ENCODE measurements at places on chromosomes 13 and 19.

DNA sequence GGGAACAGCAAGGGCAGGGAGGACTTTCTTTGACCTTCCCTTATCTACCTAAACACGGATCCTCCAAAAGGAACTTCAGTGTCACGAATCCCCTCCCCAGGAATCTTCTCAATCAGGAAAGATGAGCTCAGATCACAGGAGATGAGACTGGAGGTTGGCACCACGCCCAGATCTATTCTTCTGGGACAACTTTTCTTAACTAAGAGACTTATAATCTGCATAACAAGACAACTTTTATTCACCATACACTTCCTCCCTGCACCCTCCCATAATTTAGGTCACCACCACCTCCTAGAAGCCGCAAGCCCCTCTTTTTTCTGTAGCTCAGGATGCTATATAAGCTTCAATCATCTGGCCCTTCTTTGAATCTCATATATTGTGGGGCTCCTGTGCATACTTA is 19.2 kb upstream of the AKT2 start:
- no peak for DNase-seq

DNA sequence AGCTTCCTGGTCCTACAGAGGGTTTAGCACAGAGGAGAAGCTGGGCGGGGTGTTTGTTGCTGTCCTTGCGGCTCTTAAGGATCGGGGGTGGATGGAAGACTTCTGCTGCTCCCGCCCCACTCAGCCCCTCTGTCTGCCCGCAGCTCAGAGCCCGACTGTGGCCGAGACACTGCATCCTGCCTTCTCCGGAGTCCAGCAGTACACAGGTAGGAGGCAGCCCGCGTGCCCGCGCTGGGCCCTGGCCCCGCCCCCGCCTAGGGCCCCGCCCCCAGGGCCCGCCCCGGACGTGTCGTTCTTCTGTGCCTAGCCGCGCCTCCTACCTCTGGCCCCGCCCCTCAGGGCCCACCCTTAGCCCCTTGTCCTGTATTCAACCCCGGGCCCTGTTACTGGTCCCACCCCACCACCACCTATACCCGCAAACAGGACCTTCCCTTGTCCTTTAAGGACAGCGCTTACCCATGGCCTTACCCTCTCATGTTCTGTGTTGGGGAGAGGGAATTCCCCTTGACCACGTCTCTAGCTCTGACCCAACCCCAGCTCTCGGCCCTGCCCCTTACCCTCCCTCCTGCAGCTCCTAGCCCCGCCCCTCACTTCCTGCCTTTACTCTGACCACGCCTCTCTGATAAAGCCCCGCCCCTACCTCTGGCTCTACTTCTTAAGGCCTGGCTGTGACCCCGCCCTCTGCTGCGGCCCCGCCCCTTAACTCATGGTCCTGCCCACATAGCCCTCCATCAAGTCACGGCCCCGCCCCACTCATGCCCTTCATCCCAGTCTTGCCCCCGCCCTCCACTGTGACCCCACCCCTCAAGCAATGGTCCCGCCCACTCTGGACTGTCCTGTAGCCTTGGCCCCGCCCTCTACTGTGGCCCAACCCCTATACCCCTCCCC is 60.5 kb downstream of the CELF5 start:
- DNase-seq: peak; percentile 99

- DNase-seq: no peak
These were observed 800.7 kb upstream of the SLITRK5 start for GRCh38 chr13:86870444-86870843.

GRCh38 chr19:56934438-56935090 is 94.0 kb upstream of the PEG3 start:
- DNase-seq: no peak

DNA sequence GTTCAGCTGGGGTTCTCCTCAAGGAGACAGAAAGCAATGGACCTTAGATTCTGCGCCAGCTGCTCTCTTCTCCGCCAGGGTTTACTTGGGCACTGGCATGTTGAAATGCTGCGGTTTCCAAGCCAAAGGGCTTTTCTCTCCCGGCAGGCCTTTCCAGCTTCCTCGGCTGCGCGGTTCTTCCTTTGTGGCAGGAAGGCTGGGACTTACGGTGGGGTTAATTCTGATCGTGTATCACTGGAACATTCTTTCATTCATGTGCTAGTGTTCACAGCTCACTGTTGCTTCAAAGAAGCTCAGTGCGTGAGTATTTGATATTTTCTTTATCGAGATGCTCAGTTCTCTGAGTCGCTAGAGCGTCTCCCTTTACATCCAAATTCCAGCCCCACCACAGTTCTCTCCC is 723.2 kb downstream of the UQCRFS1 start:
- DNase-seq: no peak

DNA sequence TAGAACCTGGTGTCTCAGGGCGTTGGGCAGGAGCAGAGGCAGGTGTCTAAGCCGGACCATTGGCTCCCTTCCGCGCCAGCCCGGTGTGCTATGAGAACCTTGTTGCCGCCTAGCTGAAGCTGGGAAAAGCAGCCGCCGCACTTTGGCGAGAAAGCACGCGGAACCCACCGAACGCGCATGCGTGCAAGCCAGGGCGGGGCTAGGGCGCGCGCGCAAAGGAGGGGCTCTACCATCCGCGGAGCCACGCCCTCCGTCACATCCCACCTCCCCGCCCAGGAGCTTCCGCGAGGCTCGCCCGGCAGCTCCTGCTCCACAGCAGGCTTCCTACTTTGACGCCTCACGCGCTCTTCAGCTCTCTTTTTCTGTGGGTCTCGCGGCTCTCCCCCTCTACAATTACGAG is 51.3 kb downstream of the WDR87 start:
- no peak for DNase-seq

DNA sequence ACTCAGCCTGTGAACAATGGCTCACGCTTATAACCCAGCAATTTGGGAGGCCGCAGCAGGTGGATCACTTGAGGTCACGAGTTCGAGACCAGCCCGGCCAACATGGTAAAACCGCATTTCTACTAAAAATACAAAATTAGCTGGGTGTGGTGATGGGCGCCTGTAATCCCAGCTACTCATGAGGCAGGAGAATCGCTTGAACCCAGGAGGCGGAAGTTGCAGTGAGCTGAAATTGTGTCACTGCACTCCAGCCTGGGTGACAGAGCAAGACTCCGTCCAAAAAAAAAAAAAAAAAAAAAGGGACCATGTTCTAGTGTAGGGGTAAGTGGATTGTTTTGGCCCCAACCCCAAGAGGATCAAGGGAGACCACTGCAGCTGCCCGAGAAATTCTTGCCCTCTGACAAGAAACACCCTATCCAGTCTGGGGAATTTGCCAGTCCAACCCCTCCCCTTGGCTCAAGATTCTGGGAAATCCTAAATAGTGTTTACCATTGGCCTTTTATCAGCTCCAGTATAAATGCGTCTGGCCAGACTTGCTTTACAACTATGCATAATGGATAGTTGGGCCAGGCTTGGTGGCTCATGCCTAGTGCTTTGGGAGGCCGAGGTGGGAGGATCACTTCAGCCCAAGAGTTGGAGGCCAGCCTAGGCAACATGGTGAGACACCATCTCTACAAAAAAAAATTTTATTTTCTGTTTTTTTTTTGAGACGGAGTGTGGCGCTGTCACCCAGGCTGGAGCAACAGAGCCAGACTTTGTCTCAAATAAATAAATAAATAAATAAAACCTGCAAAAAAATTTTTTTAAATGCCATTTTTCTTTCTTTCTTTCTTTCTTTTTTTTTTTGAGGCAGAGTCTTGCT is 5.1 kb upstream of the DHDH start:
- DNase-seq: no peak

DNA sequence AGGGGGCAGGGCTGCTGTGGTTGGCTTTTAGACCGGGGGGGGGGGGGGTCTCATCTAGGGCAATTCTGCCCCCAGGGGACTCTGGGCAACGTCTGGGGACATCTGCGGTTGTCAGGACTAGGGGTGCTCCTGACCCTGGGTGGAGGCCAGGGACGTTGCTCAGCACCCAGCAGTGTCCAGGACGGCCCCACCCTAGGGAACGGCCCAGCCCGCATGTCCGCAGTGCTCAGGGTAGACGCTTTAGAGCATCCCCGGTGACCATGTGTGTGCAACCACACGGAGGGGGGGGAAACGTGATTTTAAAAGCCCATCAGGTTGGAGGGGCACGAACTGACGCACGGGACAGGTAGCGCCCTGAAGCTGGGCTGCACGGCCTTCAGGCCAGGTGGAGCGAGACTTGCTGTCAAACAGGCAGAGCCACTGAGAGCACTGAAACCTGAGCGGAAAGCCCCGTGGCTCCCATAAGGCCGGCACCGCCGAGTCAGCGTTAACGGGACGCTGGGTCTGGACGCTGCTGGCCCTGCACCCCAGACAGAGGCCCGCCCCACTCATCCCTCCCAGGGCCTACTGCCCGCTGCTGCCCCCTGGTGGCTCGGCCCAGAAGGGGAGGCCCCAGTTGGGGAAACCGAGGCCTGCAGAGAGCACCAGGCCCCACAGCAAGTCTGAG is 8.3 kb downstream of the CACTIN start:
- peak; percentile 73 for DNase-seq

GRCh38 chr13:25766576-25766975 is 285.2 kb downstream of the SHISA2 start:
- DNase-seq: no peak

DNA sequence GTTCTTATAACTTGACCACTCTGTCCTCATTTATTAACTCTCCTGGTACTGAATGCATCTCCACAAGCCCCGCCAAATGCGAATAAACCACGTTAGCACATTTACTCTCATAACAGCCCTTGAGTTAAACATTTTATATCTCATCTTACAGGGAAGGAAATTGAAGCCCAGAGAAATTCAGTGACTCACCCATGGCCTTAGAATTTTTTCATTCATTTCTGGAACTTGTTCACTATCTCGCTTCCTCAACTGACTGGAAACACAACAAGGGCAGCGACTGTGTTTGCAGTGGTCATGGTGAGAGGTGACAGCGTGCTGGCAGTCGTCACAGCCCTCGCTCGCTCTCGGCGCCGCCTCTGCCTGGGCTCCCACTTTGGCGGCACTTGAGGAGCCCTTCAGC is 39.5 kb downstream of the SERP2 start:
- no peak for DNase-seq

- no peak for DNase-seq
These were observed 179.5 kb downstream of the GGACT start for GRCh38 chr13:100409132-100409531.

- no peak for DNase-seq
These were observed 13.6 kb downstream of the CCDC122 start for GRCh38 chr13:43865892-43866291.

- DNase-seq: peak; percentile 69
These were observed at the start of gene KIRREL2 for GRCh38 chr19:35856546-35857149. TSS of gene KIRREL2 (plus strand) at chr19:35856911. CDS start at chr19:35857120, 209 bp downstream.

DNA sequence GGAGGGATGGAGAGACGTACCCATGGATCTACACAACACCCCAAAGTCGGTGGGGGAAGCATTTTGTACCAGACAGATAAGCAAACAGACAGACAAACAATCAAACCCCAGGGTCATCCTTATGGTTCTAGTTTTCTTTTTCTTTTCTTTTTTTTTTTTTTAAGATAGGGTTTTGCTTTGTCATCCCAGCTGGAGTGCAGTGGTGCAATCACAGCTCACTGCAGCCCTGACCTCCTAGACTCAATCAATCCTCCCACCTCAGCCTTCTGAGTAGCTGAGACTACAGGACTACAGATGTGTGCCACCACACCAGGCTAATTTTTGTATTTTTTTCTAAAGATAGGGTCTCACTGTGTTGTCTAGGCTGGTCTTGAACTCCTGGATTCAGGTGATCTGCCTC is 17.9 kb upstream of the FBL start:
- DNase-seq: no peak

- peak; percentile 22 for DNase-seq
These were observed 3.7 kb upstream of the MKNK2 start for GRCh38 chr19:2054763-2055162.

DNA sequence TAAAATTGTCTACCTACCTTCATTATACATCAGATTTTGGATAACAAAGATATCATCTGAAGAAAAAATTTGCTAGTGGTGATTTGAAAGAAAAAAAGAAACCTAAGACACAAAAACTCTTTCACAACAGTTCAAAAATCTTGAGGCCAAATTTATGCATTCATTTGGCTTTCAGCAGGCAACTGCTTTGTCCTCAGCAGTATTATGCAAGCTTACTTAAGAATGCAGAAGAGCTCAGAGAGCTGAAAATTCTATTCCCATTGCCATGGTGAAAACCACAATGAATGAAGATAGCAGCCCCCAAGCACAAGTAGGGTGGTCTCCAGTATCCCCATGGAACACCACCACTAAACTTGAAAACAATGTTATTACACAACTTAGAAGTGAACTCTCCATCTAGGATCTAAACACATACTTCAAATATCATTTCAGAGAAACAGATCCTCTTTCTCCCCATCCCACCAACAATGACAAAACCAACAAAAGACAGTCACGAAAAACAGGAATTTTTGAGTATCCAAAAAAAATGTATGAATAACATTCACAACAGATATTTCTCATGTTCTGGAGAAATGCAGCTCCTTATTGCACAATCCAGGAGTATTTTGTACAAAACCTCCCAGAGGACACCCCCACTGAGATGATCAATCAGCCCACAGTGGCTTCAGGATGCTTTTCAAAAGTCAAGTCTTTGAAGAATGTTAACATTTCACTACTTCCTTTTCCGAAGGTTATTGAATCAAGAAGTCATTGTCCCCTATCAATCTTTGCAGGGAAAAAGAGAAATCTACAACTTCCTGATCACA is 192.7 kb downstream of the LHFPL6 start:
- DNase-seq: no peak

GRCh38 chr13:73286942-73287620 is 228.3 kb downstream of the KLF5 start:
- DNase-seq: no peak

DNA sequence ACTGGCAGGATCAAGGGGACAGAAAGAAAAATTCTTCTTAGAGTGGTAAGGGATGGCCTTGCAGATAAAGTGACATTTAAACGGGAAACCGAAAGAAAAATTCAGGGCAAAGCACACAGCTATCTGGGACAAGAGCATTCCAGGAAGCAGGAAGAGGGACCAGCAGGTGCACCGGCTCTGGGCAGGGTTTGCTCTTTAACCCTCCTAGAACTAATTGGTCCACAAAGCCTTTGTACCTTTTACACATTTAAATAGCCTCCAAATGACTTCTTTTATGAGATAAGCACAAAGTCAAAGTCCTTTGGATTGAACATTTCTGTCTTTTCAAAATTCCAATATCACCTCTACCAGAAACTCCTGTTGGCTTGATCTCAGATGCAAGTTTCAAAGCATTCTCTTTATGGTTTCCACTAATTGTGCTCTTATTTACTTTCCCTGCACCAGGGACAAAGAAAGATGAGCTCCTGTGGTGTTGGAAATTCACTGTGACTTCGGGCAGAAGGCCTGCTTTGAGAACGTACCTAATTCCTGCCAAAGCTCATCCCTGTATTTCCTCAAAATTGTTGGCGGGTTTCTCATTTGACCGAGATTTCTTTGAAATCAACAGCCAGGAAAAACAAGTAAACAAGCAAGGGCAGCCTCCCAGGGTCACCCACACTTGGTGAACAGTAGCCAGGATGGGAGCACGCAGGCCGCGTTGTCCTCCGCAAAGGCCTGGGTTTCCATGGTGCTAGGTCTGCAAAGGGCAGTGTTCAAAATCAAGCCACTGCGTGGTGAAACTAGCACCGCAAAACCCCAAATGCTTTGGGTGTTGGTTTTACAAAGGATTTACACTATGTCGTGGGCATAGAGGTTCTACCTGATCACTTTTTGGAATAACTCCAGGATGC is 98.6 kb downstream of the IRS2 start:
- DNase-seq: no peak

All from H9 (cell line).